ENCODE measurements at places on chromosomes 3 and 15.

- DNase-seq: no peak
Observed at GRCh38 chr3:60720736-60721135, 530.5 kb downstream of the FHIT start.

DNA sequence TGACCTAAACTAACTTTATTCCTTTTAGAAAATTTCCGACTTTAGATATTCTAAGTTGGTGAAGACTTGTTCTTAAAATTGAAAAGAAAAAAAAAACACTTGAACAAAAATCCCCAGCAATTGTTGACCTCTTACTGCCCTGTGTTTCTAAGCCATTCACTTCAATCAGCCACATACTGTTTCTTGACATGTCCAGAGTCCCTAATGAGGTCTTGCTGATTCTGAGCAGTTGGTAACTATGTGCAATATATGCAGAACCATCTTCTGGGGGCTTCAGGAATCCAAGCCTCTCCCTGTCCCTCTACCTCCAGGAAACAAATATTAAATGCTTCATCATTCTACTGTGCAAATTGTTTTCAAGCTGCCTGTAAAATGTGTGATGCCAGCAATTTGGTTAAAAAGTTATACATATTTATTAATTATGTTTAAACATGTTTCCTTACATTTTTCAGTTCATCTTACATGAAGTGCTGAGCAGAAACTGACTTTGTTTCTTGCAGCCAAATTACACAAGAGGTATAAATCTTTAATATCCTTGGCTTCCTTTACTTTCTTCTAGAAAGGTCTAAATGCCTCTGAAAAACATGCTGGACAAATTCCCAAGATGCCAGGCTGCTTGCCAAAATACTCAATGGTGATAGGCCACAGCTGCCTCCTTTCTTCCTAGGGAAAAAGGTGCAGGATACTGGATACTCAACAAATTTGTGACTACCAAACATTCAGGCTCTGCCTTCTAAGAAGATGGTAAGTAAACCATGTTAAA lies 19.8 kb upstream of the GYG1 start:
- DNase-seq: no peak

- no peak for DNase-seq
Observed at GRCh38 chr3:70085613-70086012, 86.1 kb downstream of the SAMMSON start.

DNA sequence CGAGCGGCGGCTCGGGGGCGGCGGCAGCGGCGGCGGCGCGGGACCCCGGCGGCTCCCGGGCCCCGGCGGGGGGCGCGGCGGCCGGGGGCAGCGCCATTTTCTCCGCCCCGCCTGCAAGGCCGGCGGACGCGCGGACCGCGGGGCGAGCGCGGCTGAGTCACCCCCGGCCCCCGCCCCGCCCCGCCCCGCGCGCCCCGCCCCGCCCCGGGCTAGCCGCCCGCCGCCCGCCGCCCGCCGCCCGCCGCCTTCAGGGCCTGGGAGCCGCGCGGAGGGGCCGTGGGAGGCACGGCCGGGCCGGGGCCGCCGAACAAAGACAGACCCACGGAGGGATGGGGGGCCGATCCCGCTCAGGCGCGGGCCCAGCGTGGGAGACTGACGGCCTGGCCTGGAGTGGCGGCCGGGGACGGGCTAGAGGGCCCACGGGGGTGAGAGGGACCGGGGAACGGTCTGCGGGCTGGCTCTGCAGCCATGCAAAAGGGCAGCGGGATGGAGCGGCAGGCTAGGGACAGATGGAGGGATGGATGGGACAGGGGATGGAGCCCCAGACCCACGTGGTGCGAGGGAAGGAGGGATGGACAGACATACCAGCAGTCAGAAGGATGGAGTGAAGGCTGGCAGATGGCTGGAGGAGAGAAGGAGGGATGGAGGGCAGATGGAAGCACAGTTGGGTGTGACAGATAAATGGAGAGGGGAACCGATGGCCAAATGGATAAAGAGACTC lies at the start of gene EIF4E3:
Gene EIF4E3 (minus strand): TSS at position 132 of the 721 bp plus-strand sequence. CDS start 35 bp downstream, at position 97.
- DNase-seq: no peak

GRCh38 chr3:170564664-170565063 lies 21.2 kb downstream of the SLC7A14 start:
- DNase-seq: no peak

- DNase-seq: no peak
Observed at GRCh38 chr3:142705198-142705597, 18.6 kb upstream of the TRPC1 start.

DNA sequence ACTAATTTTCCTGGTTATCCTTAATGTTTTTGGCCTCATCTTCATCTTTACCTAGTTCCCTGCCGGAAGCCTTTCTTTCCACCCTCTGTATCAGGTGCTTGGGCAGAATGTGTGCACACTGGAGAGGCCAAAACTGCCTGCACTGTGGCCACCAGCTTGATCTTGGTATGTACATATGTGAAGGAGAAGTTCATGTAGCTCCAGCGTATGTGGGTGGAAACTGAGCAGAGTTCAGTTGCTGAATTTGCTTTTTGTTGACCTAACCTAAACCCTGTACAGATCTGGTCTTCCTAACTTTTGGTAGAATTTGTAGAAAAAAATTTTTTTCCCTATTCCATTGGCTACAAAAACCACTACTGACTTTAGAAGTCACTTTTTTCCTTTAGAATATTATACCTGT lies 65.9 kb upstream of the IGSF10 start:
- DNase-seq: no peak

- DNase-seq: no peak
Observed at GRCh38 chr3:154954757-154955156, 125.4 kb upstream of the MME start.

- no peak for DNase-seq
Observed at GRCh38 chr3:133520286-133520685, 53.2 kb upstream of the CDV3 start.

DNA sequence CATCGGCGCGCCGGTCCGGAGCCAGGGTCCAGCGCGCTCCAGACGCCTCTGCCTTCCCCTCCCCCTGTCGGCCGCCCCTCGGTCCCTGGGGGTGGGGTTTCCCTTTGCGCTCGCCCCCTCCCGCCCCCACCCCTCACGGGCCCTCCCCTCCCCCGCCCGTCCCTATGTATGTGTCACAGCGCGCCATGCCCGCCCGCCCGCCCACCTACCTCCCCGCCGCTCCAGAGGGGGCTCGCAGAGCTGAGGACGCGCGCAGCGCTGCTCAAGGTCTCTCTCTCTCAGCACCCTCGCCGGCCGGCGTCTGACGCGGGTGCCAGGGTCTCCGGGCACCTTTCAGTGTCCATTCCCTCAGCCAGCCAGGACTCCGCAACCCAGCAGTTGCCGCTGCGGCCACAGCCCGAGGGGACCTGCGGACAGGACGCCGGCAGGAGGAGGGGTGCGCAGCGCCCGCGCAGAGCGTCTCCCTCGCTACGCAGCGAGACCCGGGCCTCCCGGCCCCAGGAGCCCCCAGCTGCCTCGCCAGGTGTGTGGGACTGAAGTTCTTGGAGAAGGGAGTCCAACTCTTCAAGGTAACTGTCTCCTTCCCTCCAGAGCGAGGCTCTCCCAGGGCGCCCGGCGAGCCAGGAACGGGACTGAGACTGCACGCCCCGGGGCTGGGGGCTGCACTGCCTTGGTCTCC lies at the start of gene ACAN:
Gene ACAN (plus strand): TSS at position 196 of the 679 bp plus-strand sequence. CDS start 32,771 bp downstream, outside the sequence.
- DNase-seq: no peak

DNA sequence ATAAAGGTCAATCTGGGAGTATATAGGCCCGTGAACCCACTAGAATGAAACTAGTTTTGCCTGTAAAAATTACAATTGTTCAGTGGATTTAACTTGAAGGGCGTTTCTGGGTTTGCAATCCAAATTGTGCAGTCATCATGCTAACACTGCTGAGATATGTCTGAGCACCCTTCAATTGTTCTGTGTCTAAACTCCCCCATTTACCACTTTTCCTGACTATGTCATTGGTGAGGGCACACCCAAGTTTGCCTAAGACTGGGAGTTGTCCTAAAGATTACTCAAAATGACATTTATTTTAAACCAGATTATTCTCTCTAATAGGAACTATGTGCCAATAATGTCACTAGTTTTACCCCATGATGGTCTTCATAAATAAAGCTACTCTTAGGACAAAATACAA lies 54.6 kb downstream of the EMC4 start:
- no peak for DNase-seq

- no peak for DNase-seq
Observed at GRCh38 chr3:58628823-58629562, 37.6 kb downstream of the FAM3D start.

GRCh38 chr3:150035301-150035779 lies 64.6 kb upstream of the PFN2 start:
- DNase-seq: no peak

- no peak for DNase-seq
Observed at GRCh38 chr3:189099505-189100290, 72.1 kb upstream of the TPRG1 start.

DNA sequence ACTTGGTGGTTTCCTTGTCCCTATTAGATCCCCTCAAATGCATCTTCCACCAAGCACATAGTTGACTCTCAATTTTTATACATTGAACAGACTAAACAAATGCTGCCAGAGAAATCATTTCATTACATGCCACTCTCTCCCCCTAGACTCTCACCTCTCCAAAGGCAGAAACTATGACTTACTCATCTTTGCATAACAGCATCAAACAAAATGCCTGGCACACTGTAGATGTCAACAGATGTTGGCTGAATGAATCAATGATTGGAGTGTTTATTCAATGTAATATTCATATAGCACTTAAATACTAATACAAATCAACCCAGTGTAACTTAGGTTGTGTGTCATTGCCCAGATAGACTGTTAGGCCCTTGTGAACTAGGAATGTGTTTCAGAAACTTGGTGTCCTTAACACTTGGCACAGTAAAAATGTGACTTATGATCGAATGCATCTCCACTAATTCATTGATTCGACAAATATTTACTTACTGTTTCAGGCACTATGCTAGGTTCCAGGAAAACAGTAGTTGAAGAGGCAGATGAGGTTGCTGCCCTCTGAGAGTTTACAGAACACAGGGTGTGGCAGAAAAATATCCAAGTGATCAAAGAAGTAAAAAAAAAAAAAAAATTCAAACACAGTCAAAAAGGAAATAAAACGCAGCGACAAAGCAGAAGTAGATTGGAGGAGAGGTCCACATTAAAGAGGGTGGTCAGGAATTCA lies 188.5 kb upstream of the LRRN1 start:
- DNase-seq: no peak

GRCh38 chr3:129330409-129330808 lies 51.7 kb downstream of the HMCES start:
- no peak for DNase-seq

DNA sequence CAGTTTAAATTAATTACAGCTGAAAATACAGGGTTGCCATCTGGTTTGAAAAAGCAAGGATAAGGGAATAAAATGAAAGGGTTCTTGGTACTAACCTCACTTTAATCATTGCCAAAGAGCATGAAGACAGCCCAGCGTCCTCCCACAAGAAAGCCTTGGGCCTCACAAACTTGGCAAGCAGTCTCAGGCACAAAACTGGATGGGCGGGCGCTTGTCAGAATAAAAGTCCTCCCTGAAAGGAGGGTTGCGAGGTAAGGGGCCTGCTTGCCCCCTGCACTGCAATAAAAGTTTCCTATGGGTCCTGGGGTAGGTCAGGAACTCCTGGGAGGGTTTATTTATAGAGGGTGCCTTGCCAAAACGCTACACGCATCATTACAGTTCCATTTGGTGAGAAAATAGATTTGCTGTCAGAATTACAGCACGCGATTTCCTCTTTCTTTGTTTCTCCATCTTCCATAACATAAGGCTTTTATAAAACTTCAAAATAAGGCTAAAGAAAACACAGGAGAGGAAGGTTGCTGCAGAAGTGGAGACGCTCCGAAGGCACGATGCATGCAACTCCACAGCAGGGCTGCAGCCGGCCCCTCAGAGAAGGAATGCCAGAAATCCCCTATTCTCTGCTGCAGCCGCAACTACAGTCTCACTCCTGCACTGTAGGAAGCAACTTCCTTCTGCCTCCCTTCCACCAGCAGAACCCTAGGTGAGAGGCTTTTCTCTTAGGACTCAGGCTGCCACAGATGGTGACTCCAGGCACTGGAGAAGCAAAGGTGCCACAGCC lies 61.3 kb downstream of the VGLL4 start:
- no peak for DNase-seq

Measured in stimulated activated CD8-positive, alpha-beta memory T cell treated with anti-CD3 and anti-CD28 coated beads, Interleukin-7, amount 100 ng/mL, for 1 hour (primary cell).